ENCODE measurements at places on chromosomes 11 and 22.

GRCh38 chr11:57527056-57527631 is 3.4 kb downstream of the TIMM10 start:
- no peak for DNase-seq

DNA sequence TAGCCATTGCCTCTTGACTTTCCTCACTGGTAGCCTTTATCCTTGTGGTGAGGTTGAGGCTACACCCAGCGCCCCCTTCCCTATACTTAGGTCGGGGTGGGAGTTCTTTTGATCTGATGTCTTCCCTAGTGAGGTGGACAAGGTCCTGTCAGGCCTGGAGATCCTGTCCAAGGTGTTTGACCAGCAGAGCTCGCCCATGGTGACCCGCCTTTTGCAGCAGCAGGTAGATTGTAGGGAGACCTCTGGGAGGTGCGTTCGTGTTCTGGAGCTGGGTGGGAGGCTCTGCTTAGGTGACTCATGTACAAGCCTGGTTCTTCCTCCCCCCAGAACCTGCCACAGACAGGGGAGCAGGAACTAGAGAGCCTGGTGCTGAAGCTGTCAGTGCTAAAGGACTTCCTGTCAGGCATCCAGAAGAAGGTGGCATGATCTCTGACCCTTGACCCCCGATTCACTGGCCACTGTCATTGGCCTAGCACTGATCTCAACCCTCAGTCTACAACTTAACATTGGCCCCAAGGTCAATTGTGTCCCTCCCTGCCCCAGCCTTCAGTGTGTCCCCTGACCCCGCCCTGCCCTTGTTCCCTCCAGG is 4.9 kb downstream of the INPPL1 start:
- no peak for DNase-seq

DNA sequence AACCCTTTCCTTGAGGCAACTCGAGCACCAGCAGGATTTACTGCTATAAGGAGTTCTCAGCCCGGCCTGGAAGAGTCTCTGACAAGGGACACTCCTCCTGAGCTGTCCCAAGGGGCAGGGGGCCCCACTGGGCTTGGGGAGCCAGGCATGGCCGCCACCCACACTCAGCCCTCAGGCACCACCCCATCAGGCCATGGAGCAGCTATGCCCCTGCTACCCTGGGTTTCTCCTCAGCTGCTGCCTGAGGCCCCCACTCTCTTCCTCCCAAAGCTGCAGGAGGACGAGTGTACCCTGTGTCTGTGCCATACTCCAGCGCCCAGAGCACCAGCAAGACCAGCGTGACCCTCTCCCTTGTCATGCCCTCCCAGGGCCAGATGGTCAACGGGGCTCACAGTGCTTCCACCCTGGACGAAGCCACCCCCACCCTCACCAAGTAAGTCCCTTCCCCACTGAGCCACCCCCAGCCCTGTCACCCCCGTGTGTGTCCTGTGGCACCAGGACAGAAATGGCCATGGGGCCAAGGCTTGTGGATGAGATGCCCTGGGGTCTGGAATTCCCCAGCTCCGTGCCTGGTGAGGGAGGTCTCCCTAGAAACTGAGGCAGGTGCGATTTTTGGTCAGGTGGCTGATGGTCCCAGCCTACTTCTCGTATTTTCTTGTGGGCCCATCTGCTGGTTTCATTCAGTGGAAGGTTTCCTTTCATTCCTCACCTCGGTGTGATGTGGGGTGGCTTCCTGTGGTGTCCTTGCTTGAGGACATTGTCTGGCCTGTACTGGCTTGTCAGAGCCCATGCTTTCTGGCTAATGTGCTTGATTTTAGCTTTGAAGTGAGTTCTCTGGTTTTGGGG is 28.4 kb downstream of the TAB1 start:
- DNase-seq: no peak

DNA sequence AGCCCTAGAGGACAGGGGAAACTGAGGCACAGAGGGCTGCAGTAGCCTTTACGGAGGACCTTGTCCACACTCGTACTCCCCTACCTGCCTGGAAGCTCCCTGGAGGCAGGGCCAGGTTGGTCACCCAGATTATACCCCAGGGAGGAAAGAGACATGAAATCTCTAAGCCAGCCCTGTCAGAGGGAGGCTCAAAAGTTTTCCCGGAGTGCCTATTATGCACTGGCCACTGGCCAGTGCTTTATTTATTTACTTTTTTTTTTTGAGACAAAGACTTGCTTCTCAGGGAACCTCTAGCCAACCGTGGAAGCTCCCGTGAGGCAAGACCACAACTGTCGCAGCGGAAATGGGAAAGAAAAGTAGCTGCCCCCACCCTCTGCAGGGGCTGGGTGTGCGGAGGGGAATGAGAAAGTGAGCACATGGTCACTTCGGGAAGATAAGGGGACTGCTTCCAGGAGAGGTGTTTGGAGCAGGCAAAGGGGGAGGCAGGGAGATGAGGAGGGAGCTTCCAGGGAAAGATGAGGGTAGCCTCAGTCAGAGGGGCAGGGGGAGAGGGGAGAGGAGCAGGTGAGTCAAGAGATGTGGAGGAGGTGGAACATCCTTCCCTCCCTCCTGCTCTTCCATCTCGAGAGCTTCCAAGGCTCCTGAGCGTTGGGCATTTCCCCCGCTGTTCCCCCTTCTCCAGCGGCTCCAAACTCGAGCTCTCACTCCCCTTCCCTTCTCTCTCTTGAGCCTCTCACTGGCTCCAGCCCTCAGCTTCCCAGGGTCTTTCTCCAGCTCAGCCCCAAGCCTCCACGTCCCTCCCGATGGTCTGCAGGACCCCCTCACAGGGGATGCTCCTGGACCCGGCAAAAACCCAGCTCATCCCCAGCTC is 4.3 kb downstream of the IL2RB start:
- no peak for DNase-seq

DNA sequence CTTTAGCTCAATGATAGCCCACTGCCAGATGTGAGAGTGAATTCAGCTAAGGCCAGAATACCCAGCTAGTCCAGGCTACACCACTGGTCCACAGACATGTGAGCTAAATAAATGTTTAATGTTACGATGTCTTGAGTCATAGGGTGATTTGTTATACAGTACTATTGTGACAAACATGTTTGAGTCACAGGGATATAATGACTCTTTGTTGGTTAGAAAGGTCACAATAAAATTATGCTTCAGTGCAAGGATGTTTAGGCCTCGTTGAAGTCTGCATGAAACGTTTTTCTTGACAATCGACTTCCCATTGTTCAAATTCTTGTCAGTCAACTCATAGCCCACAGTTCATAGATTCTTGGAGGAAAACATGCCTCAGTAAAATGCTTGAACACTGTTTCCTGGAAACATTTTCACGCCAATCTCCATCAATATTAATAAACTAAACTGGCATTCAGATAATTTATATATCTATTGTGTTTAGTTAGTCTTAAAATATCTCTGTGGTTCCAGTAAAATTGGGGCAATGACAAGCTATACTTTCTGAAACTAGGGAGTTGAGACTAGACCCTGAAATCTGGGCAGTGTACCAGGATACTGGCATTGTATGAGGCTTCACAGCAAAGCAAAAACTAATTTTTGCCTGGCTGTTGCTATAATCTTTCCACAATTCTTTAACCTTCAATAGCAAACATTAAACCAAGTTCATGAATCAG is 650.8 kb upstream of the KIRREL3 start:
- peak; percentile 9 for DNase-seq

DNA sequence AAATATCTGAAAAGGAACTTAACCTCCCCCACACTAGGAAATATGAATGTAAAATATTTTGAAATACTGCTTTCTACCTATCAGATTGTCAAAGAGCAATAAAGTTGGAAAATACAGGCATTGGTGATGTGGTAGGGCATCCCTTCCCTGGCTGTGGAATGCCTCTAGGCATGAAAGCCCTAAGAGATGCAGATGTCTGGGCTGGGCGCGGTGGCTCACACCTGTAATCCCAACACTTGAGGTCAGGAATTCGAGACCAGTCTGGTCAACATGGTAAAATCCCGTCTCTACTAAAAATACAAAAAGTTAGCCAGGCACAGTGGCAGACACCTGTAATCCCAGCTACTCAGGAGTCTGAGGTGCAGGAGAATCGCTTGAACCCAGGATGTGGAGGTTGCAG is 22.0 kb downstream of the ARAP1 start:
- no peak for DNase-seq

- DNase-seq: no peak
These were observed 14.7 kb upstream of the RFPL3 start for GRCh38 chr22:32342977-32343376.

- no peak for DNase-seq
These were observed 877 bp downstream of the ALG9 start for GRCh38 chr11:111870522-111870885.

- no peak for DNase-seq
These were observed 8.5 kb downstream of the FHIP1B start for GRCh38 chr11:6225896-6226295.

GRCh38 chr22:49218142-49218541 is 609.5 kb downstream of the BRD1 start:
- no peak for DNase-seq
